RPMI7951 (cell line): ENCODE measurements at places on chromosomes 6 and 20. TPM values are rescaled to one million over a fixed set of nuclear protein-coding genes. Genes with fewer than 3 reads are reported as not detected.

Gene COL12A1
- total RNA-seq: 25.9 and 28.7 TPM in 2 replicates

- DNase-seq: peak; percentile 73
Measured at GRCh38 chr20:56702931-56703840, 74.1 kb downstream of the TFAP2C start.

GRCh38 chr20:19880256-19881079, 122.4 kb downstream of the RIN2 start:
- DNase-seq: peak; percentile 78

GRCh38 chr20:53828682-53829254, 235.1 kb upstream of the ZNF217 start:
- peak; percentile 93 for DNase-seq

DNA sequence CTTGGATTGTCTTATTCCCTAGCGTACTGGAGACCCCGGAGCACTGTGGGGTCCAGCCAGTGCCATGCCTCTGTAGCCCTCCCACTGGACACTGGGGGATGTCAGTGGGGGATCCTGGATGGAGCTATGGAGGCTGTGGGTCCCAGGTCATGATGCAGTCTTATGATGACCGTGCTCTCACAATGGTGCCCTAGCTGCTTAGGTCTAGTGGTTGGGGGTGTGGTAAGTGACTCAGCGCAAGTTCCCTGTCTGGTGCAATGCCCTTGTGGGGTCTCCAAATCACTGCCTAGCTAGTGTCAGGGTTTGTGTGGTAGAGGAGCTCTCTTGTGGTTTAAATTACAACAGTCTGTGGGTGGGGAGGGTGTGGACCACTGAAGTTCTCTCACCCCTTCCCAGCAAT, 135.4 kb downstream of the CDC5L start:
- no peak for DNase-seq

DNA sequence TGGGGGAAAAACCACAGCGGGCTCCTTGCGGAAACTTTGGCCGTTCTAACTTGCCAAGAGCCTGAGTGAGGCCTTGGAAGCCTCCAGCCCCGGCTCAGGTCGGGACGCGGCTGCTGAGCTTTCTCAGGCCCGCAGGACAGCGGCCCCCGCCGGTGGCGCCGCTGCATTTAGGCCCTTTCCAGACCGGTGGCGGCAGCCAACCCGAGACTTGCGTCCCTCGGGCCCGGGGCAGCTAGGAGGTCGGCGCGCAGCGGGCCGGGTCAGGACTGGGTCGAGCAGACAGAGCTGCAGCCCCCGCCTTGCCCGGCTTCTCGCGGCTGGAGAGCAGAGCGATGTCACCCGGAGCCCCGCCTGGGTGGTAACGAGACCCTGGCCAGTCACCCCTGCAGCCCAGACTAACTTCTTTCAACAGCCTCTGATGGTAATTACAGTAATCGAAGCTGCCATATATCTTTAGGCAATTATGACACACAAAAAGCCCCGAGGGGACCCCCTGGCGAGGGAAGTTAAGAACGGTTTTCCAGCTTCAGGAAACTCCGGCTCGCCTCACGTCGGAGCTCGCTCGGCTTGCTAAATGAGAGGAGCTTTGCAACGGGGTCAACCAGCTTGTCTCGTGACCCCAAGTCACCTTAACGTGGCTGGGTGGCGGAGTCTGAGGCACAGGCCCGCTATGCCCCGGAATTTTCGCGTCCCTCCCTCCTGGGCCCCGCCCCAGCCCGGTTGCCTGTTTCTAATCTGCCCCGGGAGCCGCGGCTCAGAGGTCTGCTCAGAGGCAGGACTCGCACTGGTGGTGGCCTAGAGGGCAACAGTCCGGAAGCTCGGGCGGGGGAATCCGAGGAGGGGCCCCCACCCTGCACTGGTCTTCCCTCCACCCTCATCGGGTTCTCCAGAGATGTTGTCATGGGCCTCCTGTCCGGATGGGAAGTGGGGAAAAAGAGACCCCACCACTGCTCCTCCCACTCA, 3.0 kb downstream of the NR2E1 start:
- DNase-seq: no peak

- no peak for DNase-seq
Measured at GRCh38 chr20:46101957-46102356, 12.2 kb upstream of the NCOA5 start.

- DNase-seq: peak; percentile 69
Measured at GRCh38 chr20:47768016-47768824, 17.1 kb downstream of the SULF2 start.

Gene THBD
- total RNA-seq: 18.0 and 19.6 TPM in 2 replicates

DNA sequence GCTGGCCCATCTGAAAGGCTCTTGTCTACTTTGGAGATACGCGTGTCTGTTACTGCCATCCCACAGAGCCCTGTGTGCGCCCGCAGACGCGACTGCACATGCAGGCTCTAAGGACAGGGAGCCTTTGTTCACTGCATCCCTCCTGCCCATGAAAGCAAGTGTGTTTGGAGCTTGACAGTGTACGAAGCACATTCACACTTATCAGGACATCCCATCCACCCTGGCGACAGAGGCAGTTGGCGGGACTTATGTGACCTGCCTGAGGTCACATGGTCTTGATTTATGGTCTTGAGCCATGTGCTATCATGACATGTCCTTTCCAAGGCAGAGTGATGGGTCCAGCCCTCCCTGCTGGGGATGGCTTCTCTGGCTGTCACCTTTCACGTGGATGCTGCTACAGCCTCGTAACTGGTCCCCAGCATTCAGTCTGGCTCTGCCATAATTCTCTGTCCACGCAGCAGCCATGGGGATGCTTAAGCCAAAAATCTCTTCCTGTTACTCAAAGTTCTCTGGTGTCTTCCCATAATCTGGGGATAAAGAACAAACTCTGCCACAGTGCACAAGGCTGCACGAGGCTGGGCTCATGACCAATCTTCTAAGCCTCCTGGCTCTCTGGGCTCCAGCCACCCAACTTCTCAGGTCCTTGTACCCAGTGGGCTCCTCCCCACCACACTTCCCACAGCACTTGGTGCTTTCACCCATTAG, 36.3 kb upstream of the FAM83D start:
- DNase-seq: peak; percentile 41

- peak; percentile 34 for DNase-seq
Measured at GRCh38 chr20:34948030-34948429, 7.6 kb downstream of the GSS start.

DNA sequence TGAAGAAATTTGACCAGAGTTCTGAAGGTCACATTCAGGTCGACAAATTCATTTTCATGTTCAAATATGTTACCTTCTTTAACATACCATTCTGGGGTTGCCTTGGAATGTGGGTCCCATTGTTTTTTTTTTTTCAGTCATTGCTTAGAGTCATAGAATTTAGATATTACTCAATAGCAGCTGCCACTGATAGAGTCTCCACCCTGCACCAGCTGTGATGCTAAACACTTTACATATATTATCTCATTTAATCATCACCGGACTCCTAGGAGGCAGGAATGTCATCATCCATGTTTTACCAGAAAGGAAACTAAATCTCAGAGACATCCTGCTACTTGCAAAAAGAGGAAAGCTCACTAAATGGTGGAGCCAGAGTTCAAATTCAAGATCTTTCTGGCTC, 204.7 kb downstream of the ESR1 start:
- DNase-seq: no peak

DNA sequence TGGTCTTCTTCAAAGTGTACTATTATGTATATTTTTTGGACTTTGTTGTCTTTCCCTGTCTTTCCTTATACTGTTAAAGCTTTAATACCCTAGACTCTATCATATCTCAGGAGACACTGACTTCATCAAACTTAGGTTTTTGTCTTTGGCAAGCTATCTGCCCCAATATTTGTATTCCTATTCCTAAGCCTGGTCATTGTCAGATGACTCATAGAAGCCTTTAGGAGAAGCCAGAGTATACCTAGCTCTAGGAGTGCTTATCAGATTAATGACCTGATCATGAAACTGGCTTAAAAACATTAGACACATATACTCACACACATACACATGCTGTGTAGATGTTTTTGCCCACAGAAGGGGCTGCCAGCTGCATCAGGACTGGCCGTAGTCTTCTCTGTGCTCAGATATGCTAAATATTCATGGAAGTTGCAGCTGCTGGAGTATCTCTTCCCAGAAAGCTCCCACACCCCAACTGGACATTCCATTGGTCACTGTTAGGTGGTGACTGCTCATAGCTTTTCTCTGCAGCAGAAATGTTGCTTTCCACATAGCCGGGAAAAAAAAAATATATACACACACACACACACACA, 102.0 kb downstream of the ANKS1A start:
- DNase-seq: no peak

Gene KCNK16
- not detected in 2 replicates for total RNA-seq

Gene CENPB
- 65.2 and 122 TPM in 2 replicates for total RNA-seq

GRCh38 chr6:154478701-154479060, 31.8 kb downstream of the CNKSR3 start:
- DNase-seq: no peak

DNA sequence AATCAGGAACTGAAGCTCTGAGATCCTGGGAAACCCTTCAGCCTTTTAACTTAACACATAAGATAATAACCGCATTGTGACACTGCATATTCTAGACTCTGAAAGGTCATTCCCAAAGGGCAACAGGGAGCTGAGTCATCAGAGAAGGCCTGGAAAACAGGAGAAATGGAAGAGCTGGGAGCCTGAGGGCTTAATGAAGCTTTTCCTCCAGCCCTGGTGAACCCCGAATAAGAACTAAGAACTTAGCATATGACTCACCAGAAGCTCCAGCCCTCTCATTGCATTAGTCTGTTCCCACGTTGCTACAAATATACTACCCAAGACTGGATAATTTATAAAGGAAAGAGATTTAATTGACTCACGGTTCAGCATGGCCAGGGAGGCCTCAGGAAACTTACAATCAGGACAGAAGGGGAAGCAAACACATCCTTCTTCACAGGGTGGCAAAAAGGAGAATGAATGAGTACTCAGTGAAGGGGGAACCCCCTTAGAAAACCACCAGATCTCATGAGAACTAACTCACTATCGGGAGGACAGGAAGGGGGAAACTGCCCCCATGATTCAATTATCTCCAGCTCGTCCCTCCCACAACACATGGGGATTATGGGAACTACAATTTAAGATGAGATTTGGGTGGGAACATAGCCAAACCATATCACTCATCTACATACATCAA, 648.5 kb downstream of the TFAP2A start:
- DNase-seq: peak; percentile 98

GRCh38 chr20:35617397-35618262, 2.0 kb downstream of the SPAG4 start:
- peak; percentile 90 for DNase-seq

Gene PI16
- total RNA-seq: not detected in 2 replicates

Gene KHDC1L
- 0.29 TPM in 1 of 2 replicates, not detected in the other for total RNA-seq

DNA sequence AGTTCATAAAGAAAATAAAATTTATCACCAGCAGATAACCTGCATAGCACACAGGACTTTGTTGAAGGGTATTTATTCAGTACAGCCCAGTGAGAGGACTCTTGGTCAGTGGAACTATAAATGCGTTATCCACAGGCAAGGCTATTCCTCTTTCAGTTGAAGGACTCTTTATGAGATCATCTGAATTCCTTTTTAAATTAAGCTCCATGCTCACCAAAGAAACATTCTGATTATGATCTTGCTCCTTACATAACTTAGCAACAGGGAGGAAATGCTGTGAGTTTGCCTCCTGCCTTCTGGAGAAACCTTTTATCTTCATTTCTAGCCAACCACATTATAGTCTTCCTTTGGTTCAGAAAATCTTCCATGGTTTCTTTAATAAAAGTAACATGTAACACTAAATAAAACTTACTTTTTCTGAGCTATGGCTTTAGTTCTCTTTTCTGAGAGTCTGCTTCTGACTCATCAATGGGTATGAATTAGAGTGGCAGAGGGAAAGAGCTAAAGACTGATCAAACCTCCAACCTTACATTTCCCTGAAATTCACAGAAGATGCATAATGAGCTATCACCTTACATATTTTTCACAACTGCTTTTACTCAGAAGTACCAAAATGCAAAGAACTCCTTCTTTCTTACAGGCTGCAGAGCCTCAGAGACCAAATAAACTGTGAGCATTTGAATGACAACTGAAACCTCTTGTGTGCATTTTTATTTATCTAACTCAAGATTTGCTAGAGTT, 267.2 kb downstream of the ADGRG6 start:
- no peak for DNase-seq

DNA sequence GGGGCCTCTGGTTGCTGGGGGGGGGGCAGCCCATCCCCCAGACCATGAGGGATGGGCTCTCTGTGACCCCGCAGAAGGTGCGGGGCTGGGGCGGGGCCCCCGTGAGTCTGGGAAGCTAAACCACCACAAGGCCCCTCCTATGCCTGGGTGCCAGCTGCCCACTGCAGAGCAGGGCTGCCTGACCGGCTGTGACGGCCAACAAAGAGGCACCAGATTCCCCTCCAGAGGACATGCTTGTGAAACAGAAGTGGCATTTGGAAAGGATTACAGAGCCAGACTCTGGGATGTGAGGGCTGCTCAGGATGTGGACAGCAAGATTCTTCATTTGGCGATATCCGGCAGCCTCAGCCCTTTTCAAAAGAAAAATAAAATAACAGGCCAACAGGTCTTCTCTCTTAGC, 16.5 kb upstream of the NTSR1 start:
- DNase-seq: peak; percentile 62

DNA sequence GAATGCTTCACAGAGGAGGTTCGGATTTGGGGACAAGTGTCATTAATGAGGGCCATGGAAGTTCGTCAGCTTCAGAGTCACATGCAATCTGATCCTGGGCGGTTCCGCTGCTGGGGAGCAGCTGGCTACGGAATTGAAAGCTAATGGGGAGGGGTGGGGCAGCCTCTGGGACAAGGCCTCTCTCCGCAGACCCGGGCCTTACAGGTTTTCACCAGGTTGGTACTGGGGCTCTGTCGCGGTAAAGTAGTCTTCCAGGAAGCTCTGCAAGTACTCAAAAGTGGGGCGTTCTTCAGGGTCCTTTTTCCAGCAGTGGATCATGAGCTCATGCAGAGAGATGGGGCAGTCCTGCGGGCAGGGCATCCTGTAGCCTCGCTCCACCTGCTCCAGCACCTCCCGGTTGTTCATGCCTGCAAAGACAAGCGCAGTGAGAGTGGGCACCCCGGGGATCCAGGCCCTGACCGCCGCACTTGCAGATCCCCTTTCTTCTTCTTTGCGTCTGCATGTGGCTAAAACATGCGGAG, 55.9 kb upstream of the TRAF3IP2 start:
- DNase-seq: no peak

Gene EDN1
- total RNA-seq: 0.72 and 0.88 TPM in 2 replicates
